ENCODE measurements at places on chromosomes 13 and 19.
A peak's percentile ranks its signal among the peaks of the same experiment; 100 is the strongest.

GRCh38 chr13:107466326-107467099 lies 748.8 kb downstream of the LIG4 start:
- no peak for DNase-seq

DNA sequence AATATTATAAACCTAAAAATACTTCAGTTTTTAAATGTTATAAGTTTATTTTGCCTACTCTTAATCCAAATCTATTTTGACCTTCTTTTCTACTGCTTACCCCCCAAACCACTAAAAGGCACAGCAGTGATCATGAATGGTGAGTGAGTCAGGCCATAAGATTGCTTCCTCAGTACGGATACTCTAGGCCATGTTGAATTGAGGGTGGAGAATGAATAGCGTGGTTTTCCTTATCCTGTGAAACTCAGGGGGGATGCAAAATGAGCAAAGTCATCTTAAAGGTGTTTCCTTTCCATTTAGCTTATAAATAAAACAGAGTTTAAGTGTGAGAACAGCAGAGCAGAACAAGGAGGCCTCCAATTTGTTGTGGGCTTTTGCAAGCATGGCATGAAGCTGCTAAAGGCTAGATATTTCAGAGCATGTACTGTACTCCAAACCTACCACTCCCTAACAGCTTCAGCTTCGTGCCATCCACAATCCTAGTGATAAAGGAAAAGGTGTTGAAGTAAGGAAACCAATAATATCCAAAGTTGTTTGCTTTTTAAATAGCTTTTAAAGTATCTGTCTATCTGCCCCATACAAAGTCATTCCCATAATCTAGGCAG lies 25.0 kb downstream of the SERPINE3 start:
- no peak for DNase-seq

- DNase-seq, result peak; percentile 45
These were observed 18.7 kb upstream of the ZNF888 start for GRCh38 chr19:52941941-52942385.

- DNase-seq, result no peak
These were observed 399 bp upstream of the ZNF136 start for GRCh38 chr19:12162513-12162881.

DNA sequence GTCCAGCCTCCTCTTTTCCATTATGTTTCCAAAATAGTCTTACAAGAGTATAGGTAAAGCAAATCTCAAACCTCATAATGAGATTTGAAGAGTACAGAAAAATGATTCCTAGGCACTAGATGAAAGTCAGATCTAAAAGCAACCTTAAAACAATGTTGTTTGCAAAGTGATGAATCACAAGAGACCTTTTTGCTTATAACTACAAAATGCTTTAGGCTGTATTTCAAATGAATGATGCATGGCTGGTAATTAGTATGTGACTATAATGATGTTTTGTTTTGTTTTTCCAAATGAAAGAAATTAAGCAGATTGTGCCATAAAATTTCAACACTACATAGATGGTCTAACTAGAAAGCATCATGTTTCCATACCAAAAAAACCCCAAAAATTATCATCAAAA lies 272.7 kb downstream of the DIAPH3 start:
- DNase-seq, result no peak

- DNase-seq, result peak; percentile 81
These were observed 729 bp upstream of the ARID3A start for GRCh38 chr19:925087-925525.

GRCh38 chr19:55175117-55175867 lies 4.8 kb downstream of the SYT5 start:
- no peak for DNase-seq

Data from activated CD4-positive, alpha-beta T cell treated with anti-CD3 and anti-CD28 coated beads for 36 hours (primary cell).